ENCODE measurements at places on chromosomes 5 and 9.

GRCh38 chr9:89543621-89544278 is 45.8 kb upstream of the SEMA4D start:
- DNase-seq = peak; percentile 7

GRCh38 chr5:89707891-89708290 is 701.7 kb downstream of the CETN3 start:
- DNase-seq = no peak

DNA sequence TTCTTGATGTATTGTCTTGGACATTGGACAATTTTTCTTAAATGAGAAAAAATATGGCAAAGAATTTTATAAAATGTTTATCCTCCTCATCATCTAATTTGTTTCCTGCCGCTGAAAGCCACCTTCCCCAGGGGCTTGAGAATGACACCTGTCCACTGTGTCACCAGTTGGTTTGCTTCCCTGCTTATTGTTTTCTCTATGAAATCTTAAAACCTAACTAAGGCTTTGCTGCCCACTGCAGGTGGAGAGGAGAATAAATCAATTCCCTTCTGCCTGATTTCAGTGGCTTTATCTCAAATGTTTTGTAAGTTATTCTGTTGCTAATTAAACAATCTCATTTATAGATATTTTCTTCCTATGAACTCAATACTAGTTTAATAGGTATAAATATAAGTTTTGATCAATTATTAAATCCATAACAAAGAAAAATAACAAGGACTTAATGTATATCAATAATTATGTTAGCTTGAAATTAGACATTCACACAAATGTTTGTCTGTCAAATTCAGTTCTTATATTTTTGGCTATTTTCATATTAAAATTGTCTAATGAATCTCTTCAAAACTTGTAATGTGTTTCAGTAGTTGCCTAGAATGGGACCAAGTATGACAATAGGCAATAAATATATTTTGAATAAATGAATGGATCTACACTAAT is 822.5 kb downstream of the PTPRD start:
- DNase-seq = no peak

DNA sequence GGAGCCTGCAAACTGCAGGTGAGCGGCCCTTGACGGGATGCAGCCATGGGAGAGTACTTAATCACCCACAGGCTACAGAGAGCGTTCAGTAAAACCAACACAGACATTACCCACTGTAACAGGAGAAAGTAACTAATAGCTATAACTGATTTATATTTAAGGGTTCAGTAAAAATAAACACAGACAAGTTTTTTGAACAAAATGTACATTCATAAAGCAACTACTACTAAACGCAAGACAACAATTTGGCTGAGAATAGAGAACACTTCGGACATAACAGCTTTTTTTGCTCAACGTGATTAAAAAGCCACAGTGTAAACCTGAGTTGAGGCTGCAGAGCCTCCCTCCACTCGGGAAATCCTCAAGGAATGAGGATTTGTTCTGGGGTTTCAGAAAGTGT is 61.7 kb downstream of the LIFR start:
- DNase-seq = no peak

Data from activated CD4-positive, alpha-beta memory T cell treated with anti-CD3 and anti-CD28 coated beads for 36 hours (primary cell).